ENCODE measurements at places on chromosomes 11 and 22.

GRCh38 chr11:14908214-14908880 lies 16.3 kb upstream of the CYP2R1 start:
- DNase-seq = peak; percentile 38

- DNase-seq = no peak
Observed at GRCh38 chr22:47444746-47445065, 682.3 kb downstream of the TBC1D22A start.

DNA sequence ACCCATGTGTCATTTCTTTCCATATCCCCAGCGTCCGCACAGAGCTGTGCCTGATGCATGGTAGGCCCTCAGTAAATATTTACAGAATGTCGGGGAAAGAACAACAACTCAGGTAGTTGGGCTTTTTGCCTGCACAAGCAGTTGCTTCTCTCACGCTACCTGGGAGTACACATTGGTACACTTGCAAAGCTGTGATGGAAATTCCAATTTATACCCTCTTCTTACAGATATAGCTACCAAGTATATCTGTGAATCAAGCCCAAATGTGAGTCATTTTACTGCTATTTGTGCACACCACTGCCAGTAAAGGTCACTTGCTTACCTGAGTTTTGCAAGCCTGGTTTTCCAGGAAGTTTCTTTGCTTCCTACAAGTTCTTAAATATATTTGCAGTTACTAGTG lies 333.0 kb upstream of the NARS2 start:
- no peak for DNase-seq

DNA sequence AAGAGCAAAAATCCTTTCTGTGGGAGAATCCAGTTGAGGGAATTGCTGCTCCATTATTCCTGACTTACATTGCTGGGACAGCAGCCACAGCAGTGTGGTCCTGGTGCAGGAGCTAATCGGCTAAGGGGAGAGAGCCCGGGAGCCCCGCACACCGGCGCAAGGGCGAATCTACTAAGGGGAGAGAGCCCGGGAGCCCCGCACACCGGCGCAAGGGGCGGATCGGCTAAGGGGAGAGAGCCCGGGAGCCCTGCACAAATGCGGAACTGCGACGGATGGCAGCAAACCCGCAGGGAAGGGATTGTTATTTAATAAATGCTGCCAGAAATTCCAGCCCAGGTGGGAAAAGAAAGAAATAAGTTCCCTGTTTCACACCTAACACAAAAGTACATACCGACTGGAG lies 43.5 kb downstream of the TPCN2 start:
- no peak for DNase-seq

GRCh38 chr22:40412441-40412840 lies 42.0 kb downstream of the SGSM3 start:
- DNase-seq = no peak

GRCh38 chr22:36191106-36191836 lies 10.3 kb downstream of the APOL4 start:
- DNase-seq = no peak

DNA sequence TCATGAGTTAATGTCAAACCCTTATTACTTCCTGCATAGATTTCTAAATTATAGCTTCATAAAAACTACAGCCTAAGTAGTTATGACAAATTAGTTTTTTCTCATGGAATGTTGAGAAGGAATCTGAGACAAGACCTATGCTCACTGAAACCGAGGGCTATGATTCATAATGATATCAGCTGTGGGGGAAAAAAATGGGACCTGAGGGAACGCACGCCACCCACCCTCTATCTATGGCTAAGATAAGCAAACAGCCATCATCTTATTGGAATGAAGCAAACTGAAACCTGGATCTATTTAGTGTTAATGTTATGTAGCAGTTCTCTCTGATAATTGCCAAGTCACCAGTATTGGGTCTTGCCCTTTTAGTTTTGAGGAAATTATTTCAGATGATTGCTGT lies 906.9 kb upstream of the RAG2 start:
- DNase-seq = no peak

- no peak for DNase-seq
Observed at GRCh38 chr11:123800036-123800435, 6.1 kb downstream of the OR6M1 start.

GRCh38 chr11:2666828-2667570 lies 32.8 kb downstream of the KCNQ1OT1 start:
- DNase-seq = no peak

GRCh38 chr11:1695548-1696108 lies 1.4 kb upstream of the KRTAP5-6 start:
- DNase-seq = no peak

DNA sequence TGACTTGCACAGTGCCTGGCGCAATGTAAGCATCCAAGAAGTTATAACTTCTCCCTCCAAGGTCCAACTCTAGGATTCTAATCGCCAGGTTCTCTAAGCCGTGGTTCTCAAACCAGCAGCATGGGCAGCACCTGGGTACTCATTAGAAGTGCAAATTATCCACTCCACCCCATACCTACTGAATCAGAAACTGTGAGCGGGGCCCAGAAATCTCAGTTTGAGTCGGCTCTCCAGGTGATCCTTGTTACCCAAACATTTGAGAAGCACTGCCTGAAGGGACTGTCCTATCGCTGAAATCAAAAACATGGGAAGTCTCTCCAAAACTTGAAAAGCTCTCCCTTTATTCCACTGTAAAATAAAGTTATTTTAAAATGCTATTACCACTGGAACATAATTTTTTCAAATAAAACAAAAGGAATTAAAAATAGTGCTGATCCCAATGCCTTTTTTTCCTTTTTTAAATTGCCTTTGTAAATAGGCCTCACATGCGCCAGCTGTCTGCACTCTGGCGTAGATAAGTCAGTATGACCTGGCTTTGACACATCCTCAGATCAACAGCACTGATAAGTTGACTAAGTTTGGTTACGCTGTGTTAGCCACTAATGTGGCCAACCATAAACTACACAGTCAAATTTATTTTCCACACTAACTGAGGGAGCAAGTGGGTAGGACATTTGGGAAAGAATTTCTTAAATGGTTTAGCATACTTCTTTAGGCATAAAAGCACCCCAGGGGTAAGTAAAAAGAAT lies 8.4 kb upstream of the CTR9 start:
- DNase-seq = no peak

All from activated CD8-positive, alpha-beta memory T cell treated with anti-CD3 and anti-CD28 coated beads, Interleukin-2, amount 50 U/mL, for 4 hours (primary cell).